ENCODE measurements at places on chromosomes 1 and 21.

GRCh38 chr1:171217658-171218443 is 30.4 kb upstream of the FMO1 start:
- DNase-seq = no peak

GRCh38 chr1:228669242-228669585 is 66.1 kb upstream of the RHOU start:
- DNase-seq = no peak

DNA sequence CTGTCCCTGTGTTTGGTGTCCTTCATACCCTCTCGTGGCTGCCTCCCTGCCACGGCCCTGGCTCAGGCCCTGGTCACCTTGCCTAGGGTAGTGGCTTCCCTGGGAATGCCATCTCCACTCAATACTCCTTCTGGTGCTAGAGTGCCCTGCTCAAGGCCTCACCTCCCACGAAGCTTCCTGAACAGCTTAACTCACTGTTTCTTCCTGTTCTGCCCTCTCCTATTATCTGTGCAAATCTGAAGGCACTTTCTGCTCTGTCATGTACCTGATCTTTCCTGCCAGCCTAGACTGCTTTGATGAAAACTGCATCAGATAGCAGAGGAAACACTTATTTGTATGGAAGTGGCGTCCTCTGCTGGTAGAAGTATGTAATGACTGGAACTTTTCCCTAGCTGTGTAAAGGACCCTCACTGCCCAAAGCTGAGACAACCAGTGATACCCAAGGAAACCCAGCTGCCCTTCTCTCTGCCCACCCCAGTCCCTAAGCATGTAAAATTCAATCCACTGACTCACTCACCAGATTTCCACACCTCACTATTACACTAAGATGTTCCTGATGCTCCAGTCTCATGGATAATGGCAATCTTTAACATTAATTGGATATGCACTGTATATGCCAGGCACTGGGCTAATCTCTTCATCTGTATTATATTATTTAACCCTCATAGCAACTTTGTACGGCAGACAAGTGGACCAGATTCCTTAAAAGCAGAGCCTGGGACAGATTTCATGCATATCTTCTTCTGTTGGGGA is 36.2 kb upstream of the BTG2 start:
- peak; percentile 71 for DNase-seq

DNA sequence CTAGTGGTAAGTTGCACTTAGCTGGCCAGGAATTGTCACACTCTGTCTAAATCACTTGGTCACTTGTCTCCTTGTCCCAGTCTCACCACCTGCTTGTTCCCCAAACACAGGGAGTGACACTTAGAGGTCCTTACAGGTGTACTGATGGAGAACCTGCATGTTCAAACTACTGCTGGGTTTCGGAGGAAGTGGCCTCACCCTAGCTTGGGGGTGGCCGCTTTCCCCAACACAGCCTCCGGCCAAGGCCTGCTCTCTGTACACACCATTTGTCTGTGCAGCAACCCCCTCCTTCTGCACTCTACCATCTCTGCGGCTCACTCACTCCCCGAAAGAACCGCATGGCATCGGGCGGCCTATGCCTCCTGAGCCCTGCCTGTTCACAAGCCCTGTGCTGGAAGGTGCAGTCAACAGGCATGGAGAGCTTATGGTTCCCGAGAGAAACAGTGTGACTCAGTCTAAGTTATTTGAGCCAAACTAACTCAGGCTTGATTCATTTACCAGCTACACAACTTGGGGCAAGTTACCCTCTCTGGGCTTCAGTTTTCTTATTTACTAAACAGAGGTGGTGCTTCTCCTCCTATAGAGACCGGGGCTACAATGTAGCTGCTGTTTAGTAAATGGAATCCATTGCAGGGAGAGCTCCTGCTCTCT is 10.5 kb upstream of the SPRR4 start:
- no peak for DNase-seq

GRCh38 chr1:184840596-184840995 is 85.9 kb upstream of the EDEM3 start:
- DNase-seq = no peak
